ENCODE measurements at places on chromosomes 3 and 15. TPM values are rescaled to one million over a fixed set of nuclear protein-coding genes. Genes with fewer than 3 reads are reported as not detected.

The ADGRG7 gene
- total RNA-seq: not detected

The MUSTN1 gene
- total RNA-seq: not detected

The CYP1A2 gene
- total RNA-seq: not detected

The GOLGA6B gene
- total RNA-seq: not detected

The ADAMTS9 gene
- 5.4 TPM for total RNA-seq

The ACTC1 gene
- total RNA-seq: not detected

The SOX14 gene
- total RNA-seq: not detected

The TTC23 gene
- 21.0 TPM for total RNA-seq

The CLRN1 gene
- not detected for total RNA-seq

The TMED3 gene
- total RNA-seq: 126 TPM
